ENCODE measurements at places on chromosomes 12 and 14.

DNA sequence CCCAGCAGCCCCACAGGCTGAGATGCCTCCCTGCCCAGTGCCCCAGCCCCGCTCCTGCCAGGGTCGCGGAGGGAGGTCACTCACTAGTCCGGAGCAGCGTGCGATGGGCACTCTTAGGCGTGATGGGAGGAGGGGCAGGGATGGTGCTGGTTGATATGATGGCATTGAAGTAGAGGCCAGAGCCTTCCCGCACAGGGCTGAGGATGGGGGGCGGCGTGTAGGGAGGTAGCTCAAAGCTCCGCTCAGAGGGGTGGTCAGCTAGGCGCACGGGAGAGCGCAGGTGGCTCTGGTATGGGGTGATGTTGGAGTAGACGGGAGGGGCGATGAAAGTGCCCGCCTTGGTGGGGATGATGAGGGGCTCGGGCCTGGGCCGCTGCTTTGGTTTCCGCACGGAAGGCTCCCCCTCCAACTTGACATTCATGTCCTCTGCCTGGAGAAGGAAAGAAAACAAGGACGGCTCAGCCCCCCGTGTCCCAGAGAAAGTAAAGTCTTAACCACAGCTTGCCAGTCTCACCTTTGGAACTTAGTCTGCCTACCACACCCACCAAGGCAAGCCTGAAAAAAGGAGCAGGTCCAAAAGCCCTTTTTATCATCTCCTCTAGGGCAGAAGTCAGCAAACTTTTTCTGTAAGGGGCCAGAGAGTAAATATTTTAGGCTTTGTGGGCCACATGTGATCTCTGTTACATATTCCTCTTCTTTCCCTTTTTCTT is 15.5 kb upstream of the PNMA1 start:
- DNase-seq = no peak

DNA sequence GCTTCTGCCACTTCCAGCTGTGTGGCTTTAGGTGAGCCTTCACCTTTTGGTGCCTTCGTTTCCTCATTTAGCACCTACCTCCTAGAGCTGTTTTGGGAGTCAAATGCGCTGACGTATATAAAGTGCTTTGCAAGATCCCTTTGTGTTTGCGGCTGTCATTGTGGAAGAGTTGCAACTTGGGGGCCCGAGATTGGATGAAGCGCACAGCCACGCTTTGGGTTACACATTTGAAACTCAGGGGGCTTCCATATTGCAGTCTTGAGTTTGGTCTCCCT is 636 bp upstream of the ARL6IP4 start:
- no peak for DNase-seq

DNA sequence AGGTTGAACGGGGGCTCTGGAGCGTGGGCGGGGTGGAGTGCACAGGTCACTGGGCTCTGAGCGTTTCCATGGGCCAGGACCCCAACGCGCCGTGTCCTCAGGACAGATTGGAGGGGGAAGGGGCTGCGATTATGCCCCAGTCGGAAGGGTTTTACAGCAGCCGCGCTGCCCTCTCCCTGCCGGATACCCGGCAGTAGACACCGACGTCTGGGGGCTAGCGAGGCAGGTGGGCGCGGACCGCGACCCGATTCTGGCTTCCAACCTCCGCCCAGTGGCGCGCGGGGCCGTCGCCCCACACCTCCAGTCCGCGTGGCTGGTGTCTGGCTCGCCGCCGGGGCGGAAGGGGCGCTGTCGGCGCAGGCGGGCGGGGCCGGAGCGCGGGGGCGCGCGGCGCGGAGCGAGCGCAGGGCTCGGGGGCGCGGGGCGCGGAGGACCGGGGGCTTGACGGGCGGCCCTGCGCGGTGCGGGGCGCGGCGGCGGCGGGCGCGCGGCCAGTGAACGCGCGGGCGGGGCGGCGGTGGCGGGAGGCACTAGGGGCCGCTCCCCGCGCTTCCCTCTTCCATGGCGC is 2.4 kb upstream of the KIF26A start:
- DNase-seq = no peak

GRCh38 chr12:116878567-116879508 is 2.4 kb downstream of the HRK start:
- no peak for DNase-seq

DNA sequence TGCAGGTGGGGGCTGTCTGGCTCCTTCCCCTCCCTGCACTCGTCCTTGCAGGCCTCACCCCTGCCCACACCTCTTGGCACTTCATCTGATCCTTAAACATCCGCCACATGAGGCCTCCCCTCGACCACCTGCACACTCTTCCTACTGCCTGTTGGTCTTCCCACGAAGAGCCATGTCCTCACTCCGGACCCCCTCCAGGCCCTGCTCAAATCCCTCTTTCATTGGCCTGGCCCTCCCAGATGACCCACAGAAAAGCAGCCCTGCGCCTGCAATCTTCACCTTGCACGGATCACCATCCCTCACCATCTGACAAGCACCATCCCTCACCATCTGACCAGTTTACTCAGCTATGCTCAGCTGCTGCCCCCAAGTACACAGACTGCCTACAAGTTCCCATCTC is 193.6 kb downstream of the BCL11B start:
- no peak for DNase-seq

- no peak for DNase-seq
Measured at GRCh38 chr12:86233126-86233525, 23.1 kb downstream of the MGAT4C start.

- DNase-seq = no peak
Measured at GRCh38 chr14:53581504-53581903, 375.1 kb downstream of the BMP4 start.

- DNase-seq = no peak
Measured at GRCh38 chr12:49937639-49938300, 12.8 kb upstream of the AQP2 start.

DNA sequence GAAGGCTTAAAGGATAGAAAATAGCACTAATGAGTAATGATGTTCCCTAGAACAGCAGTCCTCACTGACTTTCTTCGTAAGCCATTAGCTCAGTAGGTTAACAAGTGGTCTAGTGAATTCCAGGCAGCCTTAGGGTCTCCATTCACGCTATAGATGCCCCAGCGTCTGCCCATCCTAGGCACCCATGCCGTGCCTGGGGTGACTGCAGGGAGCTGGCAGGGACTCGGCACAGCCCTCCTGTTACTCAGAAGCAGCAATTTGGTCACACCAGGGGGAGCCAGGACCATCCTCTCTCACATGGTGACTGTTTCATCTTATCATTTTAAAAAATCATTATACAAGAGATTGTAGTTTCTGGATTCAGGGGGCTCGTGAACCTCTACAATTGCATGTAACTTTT is 66.0 kb upstream of the TRAF3 start:
- no peak for DNase-seq

Data from stimulated activated CD4-positive, alpha-beta T cell treated with anti-CD3 and anti-CD28 coated beads, Interleukin-2, amount 100 ng/mL, for 4 hours (primary cell).